CD8-positive, alpha-beta T cell (primary cell): ENCODE measurements at places on chromosomes 16 and 17.

DNA sequence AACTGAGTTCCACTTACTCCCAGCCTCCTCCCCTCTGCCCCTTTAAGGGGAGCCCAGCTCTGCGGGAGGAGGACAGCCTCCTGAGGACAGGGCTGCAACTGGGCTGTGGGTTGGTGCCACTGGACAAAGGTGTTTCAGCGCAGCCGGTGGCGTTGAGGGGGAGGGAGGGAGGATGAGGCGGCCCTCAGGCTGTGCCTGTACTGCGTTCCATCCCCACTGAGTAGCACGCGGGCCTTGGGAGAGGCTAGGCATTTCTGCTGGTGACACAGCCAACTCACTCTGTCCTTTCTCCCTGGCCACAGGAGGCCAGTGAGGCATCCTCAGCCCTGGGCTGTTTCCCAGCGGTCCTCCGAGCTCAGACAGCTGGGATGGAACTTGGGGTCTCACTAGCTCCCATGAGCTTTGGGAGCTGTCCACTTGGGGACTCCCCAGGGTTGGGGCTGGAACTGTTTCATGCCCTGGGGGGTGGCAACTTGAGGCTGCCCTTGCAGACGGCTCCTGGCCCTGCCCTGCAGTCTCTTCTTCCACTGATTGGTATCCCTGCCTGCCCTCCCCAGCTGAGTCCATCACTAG, 70.5 kb downstream of the MPRIP start:
- DNase-seq = no peak

GRCh38 chr17:66747578-66748275, 87.2 kb upstream of the CACNG5 start:
- DNase-seq = no peak

DNA sequence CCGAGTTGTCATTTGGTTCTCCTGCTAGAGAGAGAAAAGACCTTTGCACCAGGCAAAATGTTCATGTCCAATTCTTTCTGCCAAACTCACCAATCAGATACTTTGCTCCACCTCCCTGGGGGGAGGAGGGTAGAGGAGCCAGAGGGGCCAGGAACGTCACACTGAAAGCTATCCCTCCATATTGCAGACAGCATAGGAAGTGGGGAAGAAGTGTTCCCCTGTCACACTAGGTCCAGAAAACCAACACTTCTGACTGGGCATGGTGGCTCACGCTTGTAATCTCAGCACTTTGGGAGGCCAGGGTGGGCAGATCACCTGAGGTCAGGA, 9.5 kb downstream of the HSD17B2 start:
- DNase-seq = no peak

GRCh38 chr17:49201481-49201927, 8.9 kb downstream of the GNGT2 start:
- DNase-seq = no peak

- no peak for DNase-seq
Observed at GRCh38 chr16:86167061-86167460, 268.1 kb downstream of the IRF8 start.

GRCh38 chr16:117379-118365, 20.8 kb downstream of the NPRL3 start:
- DNase-seq = peak; percentile 80

GRCh38 chr17:29617125-29617480, 5.6 kb downstream of the CORO6 start:
- DNase-seq = peak; percentile 89

DNA sequence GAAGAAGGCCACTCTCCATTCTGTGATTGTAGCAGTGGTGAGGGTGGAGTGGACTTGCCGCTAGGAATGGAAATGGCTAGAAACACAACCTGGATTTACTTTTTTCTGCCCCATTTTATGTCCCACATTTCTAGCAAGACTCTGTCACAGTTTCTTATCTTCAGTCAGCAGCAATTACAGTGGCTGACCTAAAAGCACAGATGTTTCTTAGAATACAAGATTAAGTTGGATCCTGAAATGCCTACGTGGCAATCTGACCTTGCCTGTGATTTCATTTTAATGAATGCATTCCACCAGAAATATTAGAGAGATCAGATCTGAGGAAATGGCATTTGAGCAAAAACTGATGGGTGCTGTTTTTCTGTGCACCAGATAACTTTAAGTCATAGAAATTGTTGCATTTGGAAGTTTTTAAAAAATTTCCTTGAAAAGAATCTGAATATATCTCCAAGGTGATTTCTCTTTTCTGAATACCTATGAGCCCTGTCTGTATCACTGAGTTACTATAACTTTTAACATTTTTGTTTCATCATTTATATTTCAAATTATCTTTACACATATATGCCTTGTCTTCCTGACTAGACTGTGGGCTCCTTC, 5.4 kb downstream of the HEATR3 start:
- no peak for DNase-seq

- DNase-seq = peak; percentile 12
Observed at GRCh38 chr17:29124135-29124924, 55.9 kb downstream of the MYO18A start.

DNA sequence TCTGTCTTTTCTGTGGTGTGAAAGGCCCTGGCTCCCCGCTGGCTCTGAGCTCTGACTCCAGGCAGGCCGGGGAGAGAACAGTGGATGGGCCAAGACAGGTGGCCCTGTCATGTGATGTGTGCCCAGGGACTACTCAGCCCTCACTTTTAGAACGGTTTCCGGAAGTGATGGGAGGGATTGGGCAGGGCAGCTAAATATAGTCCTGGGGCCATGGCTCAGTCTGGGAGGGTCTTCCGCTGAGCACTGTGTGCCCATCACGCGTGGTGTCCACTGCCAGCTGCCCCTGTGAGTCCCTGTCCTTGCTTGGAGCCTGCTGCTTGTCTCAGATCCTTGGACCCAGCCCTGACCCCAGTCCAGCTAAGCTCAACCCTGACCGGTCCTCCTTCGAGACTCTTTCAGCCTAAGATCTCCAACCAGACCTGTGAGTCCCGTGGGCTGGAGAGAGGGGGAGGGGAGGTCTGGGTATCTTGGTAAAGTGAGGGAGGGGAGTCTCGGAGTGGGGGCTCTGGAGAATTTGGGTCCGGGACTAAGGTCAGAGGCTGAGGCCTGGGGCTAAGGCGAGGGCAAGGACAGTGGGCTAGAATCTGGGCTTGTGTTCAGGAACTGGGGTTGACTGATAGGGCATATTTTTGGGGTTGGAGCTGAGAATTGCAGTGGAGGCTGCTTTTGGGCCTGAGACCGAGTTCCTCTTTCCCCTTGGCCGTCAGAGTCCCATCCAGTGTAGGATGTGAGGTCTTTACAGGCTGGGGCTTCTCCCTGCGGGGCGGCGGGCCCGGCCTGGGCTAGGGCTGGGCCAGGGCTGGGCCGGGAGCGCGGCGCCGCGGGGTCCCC, at the start of gene TRIM72:
TRIM72 (plus strand) TSS at position 243 of the 831 bp plus-strand sequence. CDS start 620 bp downstream, outside the sequence.
- DNase-seq = no peak

DNA sequence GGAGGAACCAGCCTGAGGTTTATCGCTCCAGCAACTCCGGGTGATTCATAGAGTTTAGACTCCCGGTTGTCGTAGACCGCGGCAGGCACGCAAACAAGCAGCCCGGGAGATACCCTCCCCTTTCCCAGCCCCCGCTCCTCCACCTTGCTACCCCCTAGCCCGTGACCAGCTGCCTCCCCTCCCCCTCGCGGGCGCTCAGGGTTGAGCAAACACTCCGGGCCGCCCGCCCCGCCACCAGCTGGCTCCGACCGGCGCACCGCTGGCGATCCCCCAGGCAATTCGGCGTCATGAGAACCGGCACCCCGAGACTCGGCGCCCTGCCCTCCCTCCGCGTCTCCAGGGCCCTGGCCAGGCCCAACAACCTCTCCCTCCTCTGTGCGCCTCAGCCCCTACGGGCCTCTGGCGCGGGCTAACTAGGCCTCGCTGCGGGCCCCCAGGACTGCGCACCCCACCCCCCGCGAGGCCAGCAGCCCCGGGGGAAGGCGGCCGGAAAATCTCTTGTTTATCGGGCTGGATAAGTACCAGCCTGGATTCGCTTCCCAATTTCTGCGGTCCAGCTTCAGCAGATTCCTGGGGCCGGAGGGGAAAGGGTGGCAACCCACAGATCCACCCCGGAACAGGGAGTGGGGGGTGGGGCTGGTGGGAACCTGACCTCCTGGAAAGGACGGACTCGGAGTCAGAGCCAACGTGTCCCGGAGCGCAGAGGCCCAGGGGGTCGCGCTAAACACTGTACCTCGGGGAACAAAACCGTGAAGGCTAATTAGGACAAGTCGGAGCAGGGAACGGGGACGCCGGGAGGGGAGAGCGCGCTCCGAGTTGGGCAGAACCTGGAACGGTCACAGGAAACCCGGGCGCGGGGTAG, 951 bp upstream of the GPRC5C start:
- peak; percentile 28 for DNase-seq

- DNase-seq = no peak
Observed at GRCh38 chr17:35708149-35708548, 23.3 kb upstream of the RASL10B start.

DNA sequence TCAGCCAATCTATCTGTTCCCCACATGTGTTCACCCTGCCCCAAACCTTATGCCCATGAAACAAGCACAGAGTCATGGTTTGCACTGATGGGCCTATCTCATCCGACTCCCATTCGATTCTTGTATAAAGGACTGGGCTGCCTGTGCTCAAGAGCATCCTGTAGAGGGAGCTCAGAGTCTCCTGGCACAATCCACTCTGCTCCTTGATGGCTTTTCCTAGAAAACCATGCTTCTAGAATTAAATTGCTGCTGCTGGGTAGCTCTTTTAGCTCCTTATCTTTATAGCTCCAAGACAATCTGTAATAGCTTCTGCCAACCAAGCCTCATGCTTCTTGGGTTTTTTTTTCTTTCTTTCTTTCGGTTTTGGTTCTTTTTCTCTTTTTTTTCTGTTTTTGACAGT, 9.7 kb downstream of the ZNF19 start:
- no peak for DNase-seq

GRCh38 chr17:50363217-50364060, 9.5 kb downstream of the MRPL27 start:
- no peak for DNase-seq

- no peak for DNase-seq
Observed at GRCh38 chr16:58399718-58400633, 7.7 kb downstream of the GINS3 start.

DNA sequence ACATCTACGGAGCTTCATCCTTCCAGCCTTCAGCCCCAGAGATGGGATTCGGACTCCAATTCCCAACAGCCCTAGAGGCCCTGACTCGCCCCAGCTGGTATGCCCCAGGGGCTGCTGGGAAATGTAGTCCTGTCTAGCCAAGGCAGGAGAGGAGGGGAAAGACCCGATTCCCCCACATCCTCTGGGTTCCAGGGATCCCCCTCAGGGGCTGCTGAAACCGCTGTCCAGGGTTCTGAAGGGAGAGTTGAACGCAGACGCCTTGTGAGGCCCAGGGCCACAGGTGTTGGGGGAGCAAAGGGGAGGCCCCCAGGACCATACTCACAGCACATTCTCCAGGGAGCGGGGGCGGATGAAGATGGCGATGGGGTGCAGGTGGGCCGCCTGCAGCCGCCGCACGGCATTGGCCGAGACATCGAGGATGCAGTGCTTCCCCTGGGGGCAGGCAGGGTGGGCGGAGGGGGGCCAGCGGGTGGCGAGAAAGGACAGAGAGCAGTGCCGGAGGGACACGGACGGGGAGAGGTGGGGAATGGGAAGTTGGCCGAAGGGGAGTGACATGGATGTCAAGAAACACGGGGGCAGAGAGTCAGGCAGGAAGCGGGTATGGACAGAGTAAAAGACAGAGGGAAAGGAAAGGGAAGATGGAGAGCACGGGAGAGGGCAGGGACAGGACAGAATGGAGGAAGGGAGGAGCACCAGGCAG, 12.6 kb upstream of the ASGR1 start:
- peak; percentile 52 for DNase-seq

DNA sequence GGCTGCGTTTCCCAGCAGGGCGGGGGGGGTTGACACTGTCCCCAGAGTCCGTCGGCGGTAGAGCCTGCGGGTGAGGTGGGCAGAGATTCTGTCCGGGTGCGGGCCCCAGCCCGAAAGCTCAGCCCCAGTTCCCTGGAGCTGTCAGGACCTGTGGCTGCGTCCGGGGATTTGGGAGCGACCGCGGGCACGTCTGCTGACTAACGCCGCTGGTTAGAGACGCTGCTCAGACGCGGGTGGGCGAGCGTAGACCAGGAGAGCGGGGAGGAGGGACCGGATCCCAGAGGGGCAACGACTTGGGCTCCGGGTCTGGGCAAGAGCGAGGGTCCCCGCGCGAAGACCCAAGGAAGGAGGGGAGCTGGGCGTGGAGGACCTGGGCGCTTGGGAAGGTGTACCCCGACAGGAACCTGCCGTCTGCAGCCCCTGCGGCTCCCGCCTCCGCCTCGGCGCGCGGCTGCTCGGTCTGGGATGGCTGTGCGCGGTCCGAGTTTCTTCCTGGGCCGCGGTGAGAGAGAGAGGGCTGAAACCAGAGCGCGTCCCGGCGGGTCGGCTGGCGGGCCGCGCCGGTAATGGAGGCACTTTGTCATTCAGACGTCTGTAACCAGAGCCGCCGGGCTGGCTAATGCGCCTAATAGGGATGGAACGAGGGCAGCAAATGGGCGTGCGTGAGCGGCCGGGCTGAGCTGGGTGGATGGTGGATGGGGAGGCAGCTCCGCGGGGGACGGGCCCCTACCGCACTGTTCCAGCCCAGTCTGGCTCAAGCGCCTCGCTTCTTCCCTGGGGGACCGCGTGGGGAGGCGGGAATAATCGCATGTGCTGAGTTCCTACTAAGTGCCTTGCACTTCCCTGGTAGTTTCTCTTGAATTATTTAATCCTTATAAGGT, 2.3 kb downstream of the NGFR start:
- DNase-seq = peak; percentile 32

- peak; percentile 85 for DNase-seq
Observed at GRCh38 chr16:67872631-67873434, at the start of gene EDC4. TSS of gene EDC4 (plus strand) at chr16:67873052. CDS start at chr16:67873262, 210 bp downstream.

GRCh38 chr16:88424587-88425235, 28.4 kb upstream of the ZFPM1 start:
- no peak for DNase-seq

- peak; percentile 55 for DNase-seq
Observed at GRCh38 chr17:21119247-21119918, 7.4 kb upstream of the DHRS7B start.

DNA sequence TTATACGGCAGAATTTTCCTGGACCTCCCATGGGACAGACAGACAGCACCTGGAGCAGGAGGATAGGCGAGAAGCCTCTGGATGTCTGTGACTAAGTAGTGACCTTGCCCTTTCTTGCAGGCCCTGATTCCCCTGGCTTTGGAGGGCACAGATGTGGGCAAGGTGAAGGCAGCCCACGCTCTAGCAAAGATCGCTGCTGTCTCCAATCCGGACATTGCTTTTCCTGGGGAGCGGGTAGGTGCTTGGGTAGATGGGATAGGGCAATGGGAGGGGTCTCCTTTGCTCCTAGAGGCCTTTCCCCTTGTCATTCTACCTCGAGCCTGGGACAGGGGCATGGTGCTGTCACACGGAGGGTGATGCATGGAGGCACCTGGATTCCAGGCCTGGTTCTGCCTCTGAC, 17.3 kb downstream of the SLC35G3 start:
- no peak for DNase-seq

GRCh38 chr16:78884204-78884603, 716.3 kb downstream of the MAF start:
- DNase-seq = no peak

DNA sequence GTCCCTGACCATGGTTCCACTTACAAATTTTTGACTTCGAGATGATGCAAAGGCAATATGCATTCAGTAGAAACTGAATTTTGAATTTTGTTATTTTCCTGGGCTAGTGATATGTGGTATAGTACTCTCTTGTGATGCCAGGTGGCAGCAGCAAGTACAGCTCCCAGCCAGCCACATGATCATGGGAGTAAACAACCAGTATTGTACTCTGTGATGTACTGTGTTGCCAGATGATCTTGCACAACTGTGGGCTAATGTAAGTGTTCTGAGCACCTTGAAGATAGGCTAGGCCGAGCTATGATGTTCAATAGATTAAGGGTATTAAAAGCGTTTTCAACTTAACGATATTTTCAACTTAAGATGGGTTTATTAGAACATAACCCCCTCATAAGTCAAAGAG, 250.8 kb downstream of the STX8 start:
- DNase-seq = no peak

- no peak for DNase-seq
Observed at GRCh38 chr16:72285728-72286127, 113.8 kb upstream of the PMFBP1 start.
